AG08395 (cell line): ENCODE measurements at places on chromosomes 6 and 20.

DNA sequence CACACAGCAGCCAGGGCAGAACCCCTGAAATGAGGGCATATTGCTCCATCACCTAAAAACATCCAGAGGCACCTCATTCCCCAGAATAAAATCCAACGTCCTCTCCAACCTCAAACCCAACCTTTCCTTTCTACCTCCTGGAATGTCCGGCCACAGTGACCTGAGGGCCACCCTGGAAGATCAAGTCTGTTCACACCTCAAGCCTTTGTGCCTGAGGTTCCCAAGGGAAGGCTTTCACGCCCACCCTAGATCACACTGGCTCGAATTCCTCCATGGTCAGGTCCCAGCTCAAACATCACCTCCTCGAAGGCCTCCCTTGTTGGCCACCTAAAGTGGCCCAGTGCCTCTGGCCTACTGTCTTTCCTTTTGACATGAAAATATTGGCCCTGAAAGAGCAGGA lies 88.9 kb downstream of the ZMYND8 start:
- DNase-seq: no peak

- DNase-seq: no peak
Measured at GRCh38 chr6:41056768-41057490, 3.9 kb downstream of the APOBEC2 start.

- no peak for DNase-seq
Measured at GRCh38 chr20:16553101-16553500, 20.1 kb downstream of the KIF16B start.

DNA sequence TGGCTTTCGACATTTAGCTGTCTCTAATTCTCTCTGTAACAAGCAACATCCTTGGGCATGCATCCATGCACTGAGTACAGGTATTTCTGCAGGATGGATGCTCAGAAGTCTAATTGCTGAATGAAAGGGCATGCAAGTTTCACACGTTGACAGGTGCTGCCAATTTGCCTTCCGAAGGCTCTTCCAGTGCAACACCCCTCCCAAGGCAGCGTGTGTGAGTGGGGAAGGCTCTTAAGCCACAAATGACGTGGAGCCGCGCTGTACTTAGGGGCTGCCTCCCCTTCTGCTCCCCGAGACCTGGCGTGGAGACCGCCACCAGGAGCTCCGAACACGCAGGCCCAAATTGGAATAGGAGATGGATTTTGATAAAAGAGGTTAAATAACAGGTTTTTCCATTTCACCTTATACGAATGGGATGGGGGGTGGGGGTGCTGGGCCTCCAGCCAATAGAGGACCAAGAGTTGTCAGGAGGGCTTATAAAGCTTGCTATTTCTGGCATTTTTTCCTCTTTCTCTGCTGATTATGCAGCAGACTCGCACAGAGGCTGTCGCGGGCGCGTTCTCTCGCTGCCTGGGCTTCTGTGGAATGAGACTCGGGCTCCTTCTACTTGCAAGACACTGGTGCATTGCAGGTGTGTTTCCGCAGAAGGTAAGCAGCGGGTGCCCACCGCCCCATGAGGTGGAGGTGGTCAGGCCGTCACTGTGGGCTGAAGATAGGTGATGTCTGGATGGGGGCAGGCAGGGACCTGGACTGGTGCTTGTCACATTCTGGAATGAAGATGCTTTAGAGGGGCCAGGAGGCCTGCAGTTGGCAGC lies 30.9 kb downstream of the TOX2 start:
- no peak for DNase-seq

DNA sequence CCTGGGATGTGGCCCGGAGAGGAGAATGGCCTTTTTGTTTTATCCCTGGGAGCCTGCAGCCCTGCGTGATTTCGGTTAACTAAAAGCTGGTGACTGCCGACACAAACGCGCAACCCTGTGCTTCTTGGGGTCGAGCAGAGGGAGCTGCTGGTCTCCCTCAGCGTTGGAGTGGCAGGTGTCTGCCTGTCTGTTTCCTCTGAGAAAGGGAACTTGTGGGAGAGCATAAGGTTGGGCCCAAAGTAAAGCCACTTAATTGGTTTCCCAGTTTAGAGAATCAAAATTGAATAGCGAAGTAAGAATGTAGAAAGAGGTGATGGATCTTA lies 500 bp downstream of the LTV1 start:
- DNase-seq: no peak

- peak; percentile 27 for DNase-seq
Measured at GRCh38 chr6:131787079-131787478, 20.7 kb upstream of the ENPP1 start.

DNA sequence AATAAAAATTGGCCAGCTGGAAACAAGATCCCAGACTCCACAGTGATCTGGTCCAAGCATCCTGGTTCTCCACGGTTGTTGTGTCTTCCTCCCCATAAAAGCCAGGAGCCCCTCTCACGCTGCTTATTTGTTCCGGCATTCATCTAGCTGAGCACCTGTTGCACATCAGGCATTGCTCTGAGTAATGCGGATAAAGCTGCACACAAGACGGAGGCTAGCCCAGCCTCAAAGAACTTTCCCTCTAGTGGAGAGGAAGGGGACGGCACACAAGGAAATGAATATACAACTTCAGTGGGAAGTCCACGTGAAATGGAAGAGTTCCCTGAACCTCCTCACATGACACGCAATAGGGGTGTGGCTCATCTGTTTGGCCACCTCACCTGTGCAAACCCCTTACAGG lies 30.3 kb upstream of the NXT1 start:
- DNase-seq: peak; percentile 71

DNA sequence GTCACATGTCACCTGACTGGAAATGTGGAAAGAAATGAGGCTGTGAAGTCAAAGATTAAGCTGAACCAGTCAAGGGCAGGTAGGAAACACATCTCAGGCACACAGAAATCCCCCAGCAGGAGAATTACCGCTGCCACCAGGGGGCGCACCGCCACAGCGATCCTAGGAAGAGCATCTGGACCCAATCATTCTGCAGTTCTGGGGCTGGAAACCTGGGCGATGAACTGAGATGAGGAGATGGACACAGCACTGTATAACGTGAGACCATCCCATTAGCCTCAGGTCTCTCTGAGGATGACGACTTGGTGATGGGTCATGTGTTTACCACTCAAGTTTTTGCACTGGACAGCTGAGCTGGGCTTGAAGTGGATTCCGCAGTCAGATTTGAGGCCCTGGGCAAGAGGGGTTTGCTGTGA lies 6.5 kb upstream of the SLC24A3 start:
- peak; percentile 71 for DNase-seq

DNA sequence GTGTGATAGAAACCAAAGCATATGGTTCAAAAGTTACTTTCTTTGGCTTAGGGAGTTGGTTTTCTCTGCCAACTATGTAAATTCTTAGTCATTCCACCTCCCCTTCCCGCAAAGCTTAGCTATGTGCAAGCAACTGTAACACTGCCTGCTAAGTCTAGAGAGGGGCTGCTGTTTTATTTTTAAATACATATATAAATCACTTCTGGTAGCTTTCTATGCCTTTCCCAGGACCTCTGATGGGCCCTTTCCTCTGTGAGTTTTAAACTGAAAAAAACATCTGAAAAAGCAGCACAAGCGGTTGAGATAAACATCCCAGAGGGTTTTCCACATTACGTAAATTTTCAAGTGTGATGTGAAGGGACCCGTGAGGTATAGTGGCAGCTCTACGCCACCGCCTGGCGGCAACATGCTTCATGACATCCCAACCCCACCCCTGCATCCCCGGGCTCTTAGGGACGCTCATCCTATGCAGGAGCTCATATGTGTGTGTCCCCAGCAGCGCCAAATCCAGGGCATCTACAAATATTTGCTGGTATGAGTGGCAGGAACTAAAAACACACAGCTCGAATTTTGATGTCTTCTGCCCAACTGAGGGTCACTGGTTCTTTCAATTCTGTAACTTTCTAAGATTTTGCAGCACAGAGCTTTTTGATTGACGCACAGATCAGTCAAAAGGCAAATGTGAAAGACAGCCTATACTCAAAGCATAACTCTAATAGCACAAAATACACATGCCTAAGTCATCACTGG lies 12.7 kb downstream of the SAYSD1 start:
- peak; percentile 16 for DNase-seq

GRCh38 chr6:158649289-158650143 lies at the start of gene SYTL3:
Gene SYTL3, plus strand, starts transcription at chr6:158650054. Its CDS starts 13,215 bp downstream, at chr6:158663269.
- DNase-seq: peak; percentile 63
